Stimulated activated CD8-positive, alpha-beta memory T cell treated with anti-CD3 and anti-CD28 coated beads, Interleukin-4, amount 100 ng/mL, for 1 hour (primary cell): ENCODE measurements at places on chromosomes 4 and X.

DNA sequence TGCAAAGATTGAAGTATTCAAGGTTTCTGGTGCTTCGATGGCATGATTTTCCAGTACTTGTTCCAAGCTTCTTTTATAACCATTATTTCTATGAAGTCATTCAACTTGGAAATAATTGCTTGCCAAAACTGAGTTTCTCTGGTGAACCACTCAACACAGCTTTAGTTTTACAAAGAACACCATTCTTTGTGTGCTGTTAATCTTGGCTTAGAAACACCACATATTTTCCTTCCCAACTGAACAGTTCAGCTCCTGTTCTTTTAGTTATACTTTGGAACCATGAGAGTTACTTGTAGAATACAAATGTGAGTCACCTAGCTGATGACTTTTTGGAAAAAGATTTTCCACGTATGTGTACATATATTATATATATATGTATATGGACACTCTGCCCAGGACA lies 32.7 kb downstream of the TMEM47 start:
- no peak for DNase-seq

DNA sequence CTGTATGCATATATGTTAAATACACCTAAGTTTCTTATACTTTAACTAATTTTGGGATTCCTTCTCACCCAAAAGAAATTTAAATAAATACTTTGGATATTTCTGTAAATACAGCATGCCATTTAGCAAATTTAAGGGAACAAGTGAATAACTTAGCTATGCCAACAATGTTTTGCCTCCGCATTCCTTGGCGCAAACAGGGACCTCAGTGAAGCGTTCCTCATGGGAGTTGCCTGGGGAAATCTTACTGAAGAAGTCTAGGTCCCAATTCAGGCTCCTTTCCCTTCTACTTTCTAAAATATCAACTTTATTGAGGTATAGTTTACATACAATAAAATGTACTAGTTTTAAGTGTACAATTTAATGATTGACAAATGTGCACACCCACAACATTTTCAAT lies 25.0 kb downstream of the COL4A5 start:
- DNase-seq, result no peak

- DNase-seq, result no peak
These were observed 443 bp downstream of the GPR143 start for GRCh38 chrX:9765072-9765736.

GRCh38 chrX:8520178-8520577 lies 55.5 kb downstream of the VCX3B start:
- DNase-seq, result no peak

- DNase-seq, result no peak
These were observed 8.4 kb downstream of the N4BP2 start for GRCh38 chr4:40065010-40065409.

DNA sequence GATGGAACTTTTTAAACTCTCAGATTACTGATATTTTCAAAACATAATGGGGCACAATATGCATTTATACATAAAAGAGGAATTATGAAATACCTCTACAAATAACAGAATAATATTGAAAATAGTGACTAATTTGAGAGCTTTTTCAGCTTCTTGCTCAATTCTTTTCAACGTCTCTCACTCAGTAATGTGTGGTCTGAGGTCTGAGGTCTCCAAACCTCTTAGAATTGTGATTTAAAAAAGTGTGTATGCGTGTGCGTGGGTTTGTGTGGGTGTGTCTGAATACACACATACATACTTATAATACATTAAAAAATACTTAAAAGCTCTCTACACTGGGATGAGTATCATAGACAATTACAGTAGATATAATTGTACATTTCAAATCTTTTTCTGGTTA lies 7.9 kb downstream of the NDNF start:
- DNase-seq, result no peak

DNA sequence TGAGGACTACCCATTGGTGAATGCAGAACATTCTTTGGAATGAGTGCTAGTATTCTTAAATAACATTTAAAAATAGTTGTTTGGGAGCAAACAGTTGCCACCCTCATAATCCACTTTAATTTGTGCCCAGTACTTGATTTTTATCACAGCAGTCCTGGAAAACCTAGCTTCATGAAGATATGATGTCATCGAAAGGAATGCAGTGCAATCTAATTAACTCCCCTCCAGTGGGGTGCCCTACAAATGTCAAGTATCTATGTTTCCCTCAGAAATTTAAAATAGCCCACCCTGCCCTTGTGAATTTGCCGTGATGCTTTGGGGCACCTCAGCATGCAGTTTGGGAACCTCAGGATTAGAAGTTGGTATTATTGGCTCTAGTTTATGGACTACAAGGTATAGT lies 5.4 kb downstream of the RAB9A start:
- DNase-seq, result no peak

GRCh38 chr4:127509155-127509554 lies 123.6 kb upstream of the INTU start:
- DNase-seq, result no peak

DNA sequence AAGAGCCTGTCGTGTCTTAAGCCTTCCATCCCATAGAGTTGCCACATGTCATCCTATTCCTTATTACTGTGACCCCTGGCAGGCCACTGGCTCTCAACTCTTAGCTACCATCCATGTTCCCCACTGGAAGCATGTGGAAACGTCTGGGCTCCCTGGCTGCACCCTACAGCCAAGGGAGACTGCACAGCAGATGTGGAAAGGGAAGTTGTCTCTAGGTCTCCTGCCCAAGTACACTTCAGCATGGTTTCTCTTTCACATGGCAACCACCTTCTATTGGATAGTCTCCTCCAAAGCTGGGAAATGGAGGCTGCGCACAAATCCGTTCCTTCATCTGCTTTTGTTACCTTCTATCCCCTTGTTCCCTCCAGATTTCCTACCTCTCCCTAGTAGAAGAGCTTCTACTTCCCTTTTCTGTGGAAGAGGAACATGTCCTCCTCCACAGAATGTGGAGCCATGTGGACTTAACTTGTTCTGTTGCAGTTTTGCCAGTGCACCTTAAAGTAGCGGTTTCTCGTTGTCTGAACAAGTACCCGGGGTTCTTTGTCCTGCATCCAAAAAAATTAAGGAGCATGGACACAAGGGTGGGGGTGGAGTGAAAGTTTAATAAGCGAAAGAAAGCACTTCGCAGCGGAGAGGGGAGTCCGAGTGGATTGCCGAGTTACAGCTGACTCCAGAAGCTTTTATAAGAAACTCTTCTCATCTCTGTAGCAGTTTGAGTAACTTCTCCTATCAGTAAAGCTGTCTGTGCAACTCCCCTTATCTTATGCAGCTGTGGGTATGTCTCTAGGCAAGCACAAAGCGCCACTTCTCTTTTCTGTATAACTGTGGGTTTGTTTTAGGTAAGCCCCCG lies 52.5 kb downstream of the HMGB2 start:
- no peak for DNase-seq

DNA sequence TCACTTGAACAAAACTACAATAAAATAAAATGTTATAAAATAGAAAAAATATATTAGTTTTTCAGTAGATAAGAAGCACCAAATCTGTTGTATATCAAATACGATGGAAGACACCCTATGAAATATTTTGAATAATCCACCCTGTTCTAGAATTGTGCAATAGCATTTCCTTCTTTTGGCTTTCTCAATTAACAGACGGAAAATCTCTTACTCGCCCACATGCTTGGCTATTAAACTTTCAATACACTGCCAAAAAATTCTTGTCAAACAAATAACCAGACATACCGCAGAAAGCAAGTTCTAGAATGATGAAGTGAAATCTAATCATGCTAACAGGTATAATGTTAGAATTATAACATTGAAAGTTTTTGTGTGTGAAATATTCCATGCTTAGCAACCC lies 671.6 kb upstream of the SLIT2 start:
- DNase-seq, result no peak

GRCh38 chr4:148565801-148566200 lies 123.6 kb upstream of the NR3C2 start:
- no peak for DNase-seq

GRCh38 chr4:15451866-15452765 lies 17.6 kb upstream of the CC2D2A start:
- DNase-seq, result no peak

GRCh38 chrX:94600077-94600476 lies 926.1 kb downstream of the FAM133A start:
- DNase-seq, result no peak

DNA sequence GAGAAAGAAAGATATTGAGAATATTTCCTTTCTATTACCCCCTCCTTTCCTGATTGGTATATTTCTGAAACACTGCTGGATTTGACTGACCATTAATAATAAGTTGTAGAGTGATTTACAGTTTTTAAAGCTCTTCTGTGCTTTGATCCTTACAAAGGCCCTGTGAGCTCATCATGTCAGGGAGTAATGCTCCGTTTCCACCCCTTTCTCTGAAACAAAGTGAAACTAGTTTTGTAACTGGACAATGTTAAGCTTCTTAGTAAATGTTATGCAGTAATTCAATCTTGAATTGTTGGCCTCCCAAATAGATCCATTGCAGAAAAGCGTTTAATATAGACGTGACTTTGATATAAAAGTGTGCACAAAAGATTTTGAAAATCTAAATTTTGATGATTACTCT lies 190.1 kb upstream of the GNPDA2 start:
- DNase-seq, result no peak

DNA sequence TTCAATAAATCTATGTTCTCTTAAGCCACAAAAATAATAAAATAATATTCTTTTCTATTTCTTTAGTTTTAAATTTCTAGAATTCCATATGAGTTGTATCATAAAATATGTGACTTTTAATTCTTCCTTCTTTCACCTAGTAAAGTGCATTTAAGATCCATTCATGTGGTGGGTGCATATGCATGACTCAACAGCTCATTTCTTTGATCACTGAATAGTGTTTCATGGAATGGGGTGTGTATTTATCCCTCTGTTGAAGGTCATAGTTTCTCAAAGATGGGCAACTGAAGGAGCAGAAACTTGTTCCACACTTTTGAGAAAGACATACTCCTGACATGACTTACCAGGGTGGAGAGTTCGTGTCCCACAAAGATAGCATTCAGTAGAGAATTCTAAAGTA lies 1230.3 kb upstream of the AGA start:
- DNase-seq, result no peak

- DNase-seq, result no peak
These were observed 58.8 kb upstream of the LHFPL1 start for GRCh38 chrX:112738347-112739033.

DNA sequence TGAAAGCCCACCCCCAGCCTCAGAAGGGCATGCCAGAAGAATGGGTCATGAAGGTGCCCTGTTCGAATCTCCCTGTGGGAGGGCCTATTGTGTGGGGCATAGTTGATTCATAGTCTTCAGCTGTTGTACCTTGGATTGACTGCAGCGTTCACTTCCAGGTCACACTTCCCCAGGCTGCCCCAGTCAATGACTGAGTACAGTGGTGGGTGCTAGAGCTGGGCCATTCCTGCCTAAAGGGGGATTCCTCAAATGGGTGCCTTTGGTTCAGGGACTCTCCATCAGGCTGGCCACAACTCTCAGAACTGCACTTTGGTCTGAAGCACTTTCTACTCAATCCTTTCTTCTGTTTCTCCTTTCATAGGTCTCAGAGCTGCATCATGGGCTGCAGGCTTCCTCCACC lies 35.0 kb upstream of the RASGEF1B start:
- no peak for DNase-seq

DNA sequence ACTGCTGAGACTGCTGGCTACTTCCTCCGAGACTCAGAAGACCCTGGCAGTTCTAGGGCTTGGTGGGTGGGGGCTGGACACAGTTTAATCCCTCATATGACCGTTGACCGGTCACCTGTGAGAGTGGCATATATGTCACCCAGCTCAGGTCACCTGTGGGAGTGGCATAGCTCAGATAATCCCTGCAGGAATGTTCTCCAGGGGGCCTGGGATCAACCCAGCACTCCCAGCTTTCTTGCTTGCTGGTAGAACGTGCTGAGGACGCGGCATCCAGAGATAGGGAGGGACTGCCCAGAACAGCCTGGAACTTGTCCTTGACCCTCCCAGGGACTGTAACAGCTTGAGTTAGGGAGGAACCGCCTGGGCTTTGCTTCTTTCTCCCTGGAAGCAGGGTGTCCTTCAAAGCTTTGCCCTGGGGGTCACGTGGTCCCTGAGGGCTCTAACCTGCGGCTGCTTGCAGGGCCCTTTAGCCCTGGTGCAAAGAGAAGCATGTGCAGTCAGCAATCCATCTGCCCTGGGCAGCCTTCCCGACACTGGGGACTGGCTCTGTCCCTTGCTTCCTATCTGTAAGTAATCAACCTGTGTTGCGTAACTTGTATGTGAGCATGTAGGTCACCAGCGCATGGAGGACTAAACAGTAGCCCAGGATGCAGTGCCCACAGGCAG lies 55.3 kb downstream of the ZFYVE28 start:
- DNase-seq, result no peak

GRCh38 chr4:722169-722725 lies 16.6 kb downstream of the PCGF3 start:
- no peak for DNase-seq

DNA sequence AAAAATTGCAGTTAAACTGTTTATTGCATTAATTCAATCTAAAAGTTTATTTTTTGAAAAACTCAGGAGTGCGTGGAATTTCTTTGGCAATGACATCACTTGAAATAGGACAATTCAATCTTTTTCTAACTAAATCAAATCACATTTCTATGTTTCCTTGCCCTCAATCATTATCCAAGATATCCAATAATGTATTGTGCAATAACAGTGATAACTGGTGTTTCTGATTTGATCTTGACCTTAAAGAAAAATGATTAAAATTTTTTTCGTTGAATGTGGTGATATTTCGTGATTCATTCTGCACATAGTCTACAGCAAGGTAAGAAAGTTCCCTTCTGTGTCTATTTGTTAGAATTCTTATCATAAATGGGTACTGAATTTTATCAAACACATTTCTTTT lies 163.2 kb downstream of the SPCS3 start:
- DNase-seq, result no peak

GRCh38 chr4:84878546-84878945 lies 87.9 kb downstream of the WDFY3 start:
- DNase-seq, result no peak

GRCh38 chrX:111170017-111170416 lies 74.0 kb downstream of the PAK3 start:
- no peak for DNase-seq

- no peak for DNase-seq
These were observed 58.9 kb downstream of the HOPX start for GRCh38 chr4:56622176-56622575.

GRCh38 chrX:19543951-19544381 lies 28.7 kb upstream of the MAP3K15 start:
- no peak for DNase-seq

DNA sequence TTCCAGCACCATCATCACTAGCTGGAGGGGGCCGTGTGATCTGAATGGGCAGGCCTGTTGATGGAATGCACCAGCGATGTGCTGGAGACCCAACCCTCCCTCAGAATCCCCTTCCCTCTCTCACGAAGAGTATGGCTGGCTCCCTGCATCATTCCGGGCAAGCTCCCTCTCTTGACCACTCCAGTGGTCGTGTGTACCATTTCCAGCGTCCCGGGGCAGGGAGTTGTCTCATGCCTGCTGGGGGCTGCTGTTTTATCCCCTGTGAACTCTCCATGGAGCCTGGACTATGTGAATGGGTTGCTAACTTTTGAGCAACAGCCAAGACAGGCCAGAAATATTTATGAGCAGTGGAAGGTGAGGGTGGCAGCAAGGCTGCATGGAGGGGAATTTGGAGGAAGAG lies 8.1 kb downstream of the CSAG1 start:
- DNase-seq, result no peak

- DNase-seq, result no peak
These were observed 33.7 kb upstream of the MSL3 start for GRCh38 chrX:11724122-11725017.

- DNase-seq, result no peak
These were observed 154.9 kb downstream of the FRMPD4 start for GRCh38 chrX:12292996-12293765.

GRCh38 chrX:101206471-101206870 lies 13.1 kb upstream of the DRP2 start:
- DNase-seq, result no peak
